Psoas muscle (tissue), 8 donors: ENCODE measurements at places on chromosomes 6 and 20. TPM values are rescaled to one million over a fixed set of nuclear protein-coding genes. Genes with fewer than 3 reads are reported as not detected.

BNIP5 gene
- total RNA-seq = not detected

GRCh38 chr6:30769853-30770524 is 25.6 kb upstream of the IER3 start:
- no peaks in the 10 kb centered on the region for H3K27me3 ChIP-seq
- no peak overlapping the region for H3K4me3 ChIP-seq
- H3K36me3 ChIP-seq = no peaks in the 10 kb centered on the region
- peaks cover 16% of the 10 kb centered on the region for H3K4me1 ChIP-seq
- no peak for DNase-seq
- H3K27ac ChIP-seq = peak overlapping the region; percentile 46

STMND1 gene
- total RNA-seq = not detected

- H3K27ac ChIP-seq = no peak overlapping the region
- no peak for DNase-seq
- H3K4me3 ChIP-seq = no peak overlapping the region
- peaks cover 2% of the 10 kb centered on the region for H3K4me1 ChIP-seq
- H3K36me3 ChIP-seq = no peaks in the 10 kb centered on the region
Observed at GRCh38 chr6:139344186-139344963, 30.1 kb downstream of the CITED2 start.

- no peak overlapping the region for H3K27ac ChIP-seq
- no peak overlapping the region for H3K4me3 ChIP-seq
- H3K4me1 ChIP-seq = peaks cover 2% of the 10 kb centered on the region
Observed at GRCh38 chr20:63636752-63637628, 10.1 kb upstream of the GMEB2 start.
